HuH-7 (cell line): ENCODE measurements at places on chromosomes 12 and 14.

DNA sequence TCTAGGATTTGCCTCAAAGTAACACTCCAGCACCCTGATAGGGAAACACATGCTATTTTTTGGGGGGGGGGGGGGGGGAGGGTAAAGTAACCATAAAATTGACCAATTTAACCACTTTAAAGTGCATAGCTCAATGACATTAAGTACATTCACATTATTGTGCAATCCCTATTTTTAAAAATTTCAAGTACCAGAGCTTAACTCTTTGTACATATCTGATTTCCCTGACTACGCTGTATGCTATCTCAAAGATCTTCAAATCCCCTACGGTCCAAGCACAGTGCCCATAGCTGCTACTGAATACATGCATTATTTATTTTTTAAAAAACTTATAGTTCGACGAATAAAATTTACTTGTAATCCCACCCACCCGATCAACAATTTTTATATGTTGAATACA lies 63.0 kb downstream of the BCL2L14 start:
- no peak for DNase-seq

DNA sequence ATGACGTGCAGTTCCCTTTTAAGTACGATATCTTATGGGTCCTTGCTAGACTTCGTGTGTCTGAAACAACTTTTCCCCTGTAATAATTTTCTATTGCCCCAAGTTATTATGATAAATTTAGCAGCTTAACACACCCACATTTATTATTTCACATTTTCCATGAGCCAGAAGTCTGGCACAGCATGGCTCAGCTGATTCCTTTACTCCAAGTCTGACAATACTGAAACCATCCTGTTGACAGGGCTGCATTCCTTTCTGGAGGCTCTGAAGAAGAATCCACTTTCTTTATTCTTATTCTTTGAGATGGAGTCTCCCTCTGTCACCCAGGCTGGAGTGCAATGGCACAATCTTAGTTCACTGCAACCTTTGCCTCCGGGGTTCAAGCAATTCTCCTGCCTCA lies 80.9 kb downstream of the DENND5B start:
- DNase-seq, result no peak

DNA sequence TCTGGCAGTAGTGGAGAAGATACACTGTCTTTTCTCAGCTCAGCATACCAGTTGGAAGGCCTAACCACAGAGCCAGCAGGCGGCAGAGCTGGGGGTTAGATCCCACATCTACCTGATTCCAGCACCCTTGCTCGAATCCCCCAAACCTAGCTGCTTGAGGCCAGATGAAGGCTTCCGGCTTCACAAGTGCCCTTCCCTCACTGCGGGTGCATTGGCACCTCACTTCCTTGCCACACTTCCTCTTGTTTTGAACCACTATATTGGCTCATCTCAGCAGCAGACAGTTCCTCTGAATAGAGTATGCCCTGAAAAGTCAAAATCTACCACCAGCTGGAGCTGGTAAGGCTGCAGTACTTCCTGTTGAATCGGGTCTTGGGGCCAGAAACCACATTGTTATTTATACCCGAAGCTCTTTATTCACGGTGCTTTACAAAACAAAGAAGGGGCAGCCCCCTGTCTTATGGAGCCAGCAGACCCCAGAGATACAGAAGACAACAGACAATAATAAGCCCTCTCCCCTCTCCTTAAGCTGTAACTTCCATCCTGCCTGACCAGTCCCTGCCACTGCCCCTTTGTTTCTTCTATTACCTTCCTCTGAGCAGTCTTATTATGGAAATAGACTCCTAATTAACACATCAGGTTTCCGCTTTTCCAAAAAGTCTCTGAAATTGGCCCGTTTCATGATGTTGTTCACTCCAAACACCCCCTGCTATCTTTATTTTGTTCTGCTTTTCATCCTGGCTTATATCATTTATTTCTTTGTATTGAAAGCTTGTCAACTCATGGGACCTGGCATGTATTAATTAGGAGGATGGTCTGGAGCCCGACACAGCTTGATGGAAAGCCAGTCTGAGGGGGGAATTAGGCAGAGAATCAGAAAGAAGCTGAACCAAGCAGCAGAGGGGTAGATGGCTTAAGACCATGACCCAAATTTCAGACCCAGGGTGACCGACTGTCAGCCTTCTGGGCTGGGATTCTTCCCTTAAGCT lies 233.5 kb downstream of the EFCAB11 start:
- no peak for DNase-seq

- DNase-seq, result no peak
These were observed 111.5 kb upstream of the WSCD2 start for GRCh38 chr12:108017472-108018057.

- DNase-seq, result no peak
These were observed 5.4 kb upstream of the CAMKK2 start for GRCh38 chr12:121301876-121302275.

DNA sequence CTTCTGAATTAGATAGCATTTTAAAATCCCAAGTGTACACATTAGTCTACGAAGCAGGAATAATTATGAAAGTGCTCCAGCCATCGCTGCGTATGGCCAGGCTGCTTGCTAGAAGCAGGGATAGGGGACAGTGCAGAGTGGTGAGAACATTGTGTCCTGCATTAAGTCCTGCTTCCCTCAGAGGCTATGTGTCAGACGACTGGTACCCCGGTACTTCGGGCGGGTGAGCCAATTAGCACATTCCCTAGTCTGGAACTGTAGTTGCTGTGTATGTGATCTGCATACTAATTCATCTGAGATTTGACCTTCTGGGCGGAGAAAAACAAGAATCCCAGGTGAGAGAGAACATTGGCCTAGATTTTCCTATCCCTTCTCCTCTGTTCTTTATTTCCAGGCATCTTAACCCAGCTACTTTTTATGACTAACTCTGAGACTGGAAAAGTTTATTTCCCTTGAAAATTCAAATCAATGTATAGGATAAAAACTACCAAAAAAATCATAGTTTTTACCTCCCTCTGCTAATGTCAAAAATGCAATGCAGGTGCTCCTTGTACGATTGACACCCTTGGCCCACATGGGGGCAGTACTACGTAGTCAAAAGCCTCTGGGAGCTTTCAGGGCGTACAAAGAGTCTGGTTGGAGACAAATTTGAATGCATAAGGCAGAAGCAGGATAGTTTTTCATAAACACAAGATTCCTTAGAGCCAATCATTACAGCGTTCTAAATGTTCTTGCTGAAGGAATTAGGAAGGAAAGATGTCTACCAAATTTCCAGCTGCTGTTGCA lies 764.3 kb downstream of the NOVA1 start:
- DNase-seq, result peak; percentile 17
